ENCODE measurements at places on chromosomes 5 and 9.

GRCh38 chr5:14678773-14679334 lies 14.3 kb downstream of the OTULIN start:
- DNase-seq = no peak

GRCh38 chr9:35910613-35911359 lies 1.5 kb downstream of the SPAAR start:
- DNase-seq = peak; percentile 74

- no peak for DNase-seq
These were observed 176.9 kb downstream of the DENND1A start for GRCh38 chr9:123753016-123753415.

DNA sequence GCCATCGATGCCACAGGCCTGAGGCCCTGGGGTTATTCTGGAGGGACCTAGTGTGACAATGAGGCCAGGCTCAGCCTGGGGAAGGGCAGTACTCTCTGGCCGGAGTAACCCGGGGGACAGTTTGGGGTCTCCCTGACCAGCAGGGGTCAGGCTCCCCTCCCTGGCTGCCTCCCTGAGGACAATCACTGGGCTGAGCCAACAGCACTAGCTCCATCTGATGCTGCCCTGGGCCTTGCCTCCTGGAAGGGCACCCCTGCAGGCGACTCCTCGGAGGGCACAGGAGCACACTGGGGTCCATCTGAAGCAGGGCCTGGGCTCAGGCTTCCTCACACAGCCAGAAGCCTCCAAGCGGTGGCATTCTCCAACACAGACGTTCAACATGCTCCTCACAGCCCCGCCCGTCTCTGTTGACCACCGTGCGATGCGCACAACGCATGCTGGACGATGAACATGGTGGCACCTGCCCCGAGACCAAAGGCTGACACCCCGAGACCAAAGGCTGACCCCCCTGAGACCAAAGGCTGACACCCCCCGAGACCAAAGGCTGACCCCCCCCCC lies 68.3 kb downstream of the ADAMTS2 start:
- peak; percentile 27 for DNase-seq

Data from ELR (cell line).